ENCODE measurements at places on chromosomes 7 and 10.

DNA sequence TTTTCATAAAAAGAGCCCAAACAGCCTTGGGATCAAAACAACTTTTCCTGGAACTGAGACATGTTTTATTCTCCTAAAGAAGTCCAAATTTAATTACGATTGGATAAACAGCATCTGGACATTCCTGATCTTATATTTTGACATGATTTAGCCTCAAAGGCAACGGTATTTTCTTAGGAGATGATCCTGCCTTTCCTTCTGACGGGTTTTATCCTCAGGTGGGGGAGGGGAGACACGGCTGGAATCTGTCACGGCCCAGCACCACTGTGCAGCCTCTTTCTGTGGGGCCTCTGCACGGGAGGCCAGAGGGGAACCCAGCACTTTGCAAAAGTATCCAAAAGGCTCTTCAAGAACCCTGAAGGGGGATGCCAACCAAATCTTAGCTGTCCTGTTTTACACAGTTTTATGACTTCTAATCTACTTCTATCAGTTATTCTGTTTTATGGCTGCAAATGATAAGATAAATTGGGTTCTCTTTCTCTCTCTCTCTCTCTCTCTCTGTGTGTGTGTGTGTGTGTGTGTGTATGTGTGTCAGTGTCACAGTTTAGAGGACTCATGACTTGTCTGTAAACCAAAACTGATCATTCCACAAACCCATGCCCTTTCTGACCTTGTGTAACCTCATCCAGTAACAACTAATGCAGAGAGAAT is 321.1 kb upstream of the NPVF start:
- DNase-seq = no peak

DNA sequence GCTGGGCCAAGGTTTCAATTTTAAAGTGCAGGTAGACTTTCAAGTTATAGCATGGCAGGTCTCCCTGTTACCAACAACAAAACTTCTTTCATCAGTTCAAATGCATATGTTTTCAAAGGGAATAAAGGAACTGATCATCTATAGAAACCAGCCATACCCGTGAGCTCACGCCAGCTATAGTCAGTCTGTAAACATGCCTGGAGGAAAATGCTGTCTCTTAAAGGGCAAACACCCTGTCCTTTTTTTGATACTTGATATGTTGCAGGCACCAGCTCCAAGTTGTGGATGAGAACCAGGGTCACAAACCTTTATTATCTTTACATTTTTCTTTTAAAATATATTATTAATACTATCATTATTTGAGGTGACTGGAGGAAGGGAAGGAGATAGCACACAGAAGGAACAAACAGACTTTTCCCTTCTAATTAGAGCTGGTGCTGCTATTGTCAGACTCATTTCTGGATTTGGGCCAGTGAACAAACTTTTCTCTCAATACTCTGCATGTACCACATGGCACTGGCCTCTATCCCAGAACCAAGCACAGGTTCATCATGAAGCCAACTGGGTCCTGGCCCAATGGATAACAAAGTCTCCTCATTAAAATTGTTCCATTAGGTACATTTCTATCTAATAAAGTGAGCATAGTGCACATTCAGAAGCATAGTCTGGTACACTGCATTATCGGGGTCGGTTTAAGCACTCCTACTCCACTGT is 1102.4 kb downstream of the SORCS3 start:
- no peak for DNase-seq

GRCh38 chr10:121481180-121481579 is 117.1 kb downstream of the FGFR2 start:
- DNase-seq = no peak

DNA sequence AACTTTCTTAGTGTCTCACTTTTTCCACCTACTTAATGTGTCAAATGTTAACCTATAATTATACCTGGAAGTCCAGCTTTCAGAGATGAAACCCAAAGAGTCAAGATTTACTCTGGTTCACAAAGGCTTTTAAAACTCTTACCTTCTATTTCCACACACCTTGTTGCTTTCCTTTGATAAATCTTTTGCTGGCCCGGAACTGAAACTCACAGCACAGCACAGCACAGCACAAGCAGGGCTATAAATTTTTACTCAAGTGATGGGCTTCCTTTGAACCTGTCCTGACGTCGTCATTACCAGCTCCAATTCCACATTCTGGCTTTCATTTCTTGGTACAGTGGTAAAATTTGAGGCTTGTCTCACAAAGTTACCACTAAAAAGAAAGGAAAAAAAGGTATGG is 861.0 kb downstream of the SORCS3 start:
- DNase-seq = no peak

DNA sequence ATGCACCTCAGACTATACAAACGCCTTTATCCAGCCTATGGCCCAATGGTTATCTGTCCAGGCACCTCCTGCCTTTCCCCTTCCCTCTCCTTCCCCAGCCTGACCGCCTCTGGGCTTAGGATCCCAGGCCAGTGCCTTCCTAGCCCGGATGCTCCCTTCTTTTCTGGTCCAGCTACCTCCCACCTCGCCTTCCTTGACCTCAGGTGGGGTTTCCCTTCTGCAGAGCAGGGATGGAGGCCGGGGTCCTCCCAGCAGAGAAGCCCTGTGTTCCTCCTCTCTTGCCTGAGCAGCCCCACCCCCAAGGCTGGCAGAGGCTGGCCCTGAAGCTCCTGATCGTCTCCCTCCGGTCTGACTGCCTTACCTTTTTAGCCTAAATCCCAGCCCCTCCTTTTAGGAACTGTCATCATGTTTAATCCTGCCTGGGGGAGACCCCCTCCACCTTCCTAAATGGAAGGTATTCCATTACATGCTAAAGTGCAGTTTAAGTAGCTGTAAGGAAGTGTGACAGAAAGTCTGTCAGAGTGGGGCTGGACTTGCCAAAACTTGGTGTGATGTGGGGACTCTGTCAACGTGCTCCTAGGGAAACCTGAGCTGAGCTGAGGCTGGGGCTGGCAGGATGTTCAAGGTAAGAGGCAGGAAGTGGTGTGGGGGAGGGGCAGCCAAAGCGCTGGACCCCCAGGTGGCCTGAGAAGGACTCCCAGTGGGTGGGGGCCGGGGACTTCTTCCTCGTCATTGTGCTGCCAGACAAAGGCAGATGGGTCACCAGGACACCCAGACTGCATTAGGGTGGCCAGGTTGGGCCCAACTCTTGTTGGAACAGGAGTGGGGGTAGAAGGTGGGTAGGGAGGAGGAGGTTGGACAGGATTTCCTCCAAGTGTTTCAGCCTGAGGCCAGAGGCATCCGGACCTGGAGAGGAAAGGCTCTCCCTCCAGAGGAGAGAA is 39.5 kb downstream of the LBX1 start:
- DNase-seq = no peak
